ENCODE measurements at places on chromosomes 12 and 14.

GRCh38 chr12:45231515-45232145 is 15.7 kb downstream of the ANO6 start:
- DNase-seq: no peak

DNA sequence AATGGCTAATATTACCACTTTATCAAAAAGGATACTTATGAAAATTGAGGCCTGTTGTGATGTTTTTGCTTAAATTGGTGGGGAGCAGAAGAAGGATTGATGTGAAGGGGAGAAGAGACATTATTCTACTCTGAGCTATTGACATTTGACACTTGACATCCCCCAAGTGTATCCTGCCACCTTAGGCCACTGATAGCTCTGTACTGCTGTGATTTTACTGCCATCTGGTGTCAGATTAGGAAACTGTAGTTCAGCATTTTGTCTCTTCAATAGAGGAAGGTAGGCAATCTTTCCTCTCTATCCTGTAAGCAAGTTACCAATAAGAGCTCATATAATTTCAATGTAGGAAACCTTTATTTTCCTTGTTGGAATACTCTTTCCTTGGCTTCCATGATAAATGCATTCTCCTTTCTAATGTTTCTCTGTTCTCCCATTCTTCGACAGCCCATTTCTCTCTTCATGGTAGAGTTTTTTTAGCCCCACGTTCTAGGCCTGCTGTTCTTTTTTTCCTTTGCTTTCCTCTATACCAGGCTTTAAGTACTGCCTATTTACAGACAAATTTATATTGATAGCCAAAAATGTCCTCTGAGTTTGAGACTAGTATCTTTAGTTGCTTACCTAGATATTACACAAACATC is 46.3 kb downstream of the PPHLN1 start:
- DNase-seq: no peak

DNA sequence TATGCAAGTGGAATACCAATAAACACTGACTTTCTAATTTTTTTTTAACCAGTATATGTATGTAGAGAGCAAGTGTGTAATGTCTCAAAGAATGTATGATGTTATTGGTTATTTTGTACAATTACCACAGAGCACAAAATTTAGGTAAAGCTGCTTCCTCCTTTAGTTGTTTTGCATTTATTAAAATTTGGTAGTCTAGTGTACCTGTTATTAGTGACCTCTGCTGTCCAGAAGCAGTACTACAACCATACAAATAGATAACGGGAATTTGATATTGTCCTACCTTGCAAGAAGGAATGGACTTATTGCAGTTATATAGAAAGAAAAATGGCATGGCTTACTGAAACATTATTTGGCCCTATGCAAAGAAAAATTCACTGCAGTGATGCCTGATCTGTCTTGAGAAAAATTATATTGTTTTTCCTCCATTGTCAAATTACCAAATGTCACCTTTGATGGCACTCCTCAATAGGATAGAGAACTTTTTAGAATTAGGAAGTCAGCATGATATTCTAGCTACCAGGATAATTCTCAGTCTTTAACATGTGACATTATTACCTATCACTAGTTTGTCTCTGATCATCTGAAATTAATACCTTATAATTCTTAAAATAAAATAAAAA is 153.9 kb upstream of the RMST start:
- no peak for DNase-seq

DNA sequence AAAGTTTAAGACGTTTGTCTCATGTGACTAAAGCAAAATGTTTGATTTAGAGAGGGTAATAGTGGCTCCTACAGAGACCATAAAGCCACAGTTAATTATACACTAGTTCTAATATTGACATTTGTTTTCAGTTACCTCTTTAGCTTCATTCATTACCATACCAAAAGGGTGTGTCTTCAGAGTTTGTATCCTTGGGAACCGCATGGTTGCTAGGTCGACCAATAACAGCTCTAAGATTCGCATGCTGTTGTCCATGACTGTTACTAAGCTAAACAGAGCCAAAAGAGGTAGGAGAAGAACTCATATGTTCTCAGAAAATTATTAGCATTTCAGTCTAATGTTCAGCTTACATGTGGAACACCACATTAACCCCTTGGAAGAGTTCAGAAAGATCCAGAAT is 36.2 kb upstream of the ETNK1 start:
- no peak for DNase-seq

DNA sequence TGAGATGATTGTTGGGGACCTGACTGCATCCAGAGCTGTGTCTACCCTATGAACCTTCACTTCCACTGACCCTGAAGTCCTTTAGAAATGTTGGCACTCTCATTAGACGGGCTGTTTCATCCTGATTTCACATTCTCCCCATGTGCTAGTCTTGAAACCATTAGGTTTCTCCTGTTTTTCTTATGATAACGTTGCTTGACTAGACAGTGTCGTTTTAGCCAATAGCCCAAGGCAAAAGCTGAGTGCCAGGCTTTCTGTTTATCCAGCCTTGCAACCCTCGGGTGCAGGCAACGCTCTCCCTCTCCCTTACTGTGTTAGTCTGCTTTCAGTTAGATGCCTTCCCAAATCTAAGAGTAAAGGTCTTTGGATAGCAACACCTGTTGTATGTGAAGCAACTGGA is 30.1 kb downstream of the DACT1 start:
- no peak for DNase-seq

GRCh38 chr14:80385336-80385735 is 174.0 kb upstream of the DIO2 start:
- DNase-seq: no peak

- no peak for DNase-seq
These were observed 13.1 kb upstream of the SMCO3 start for GRCh38 chr12:14827043-14827442.

DNA sequence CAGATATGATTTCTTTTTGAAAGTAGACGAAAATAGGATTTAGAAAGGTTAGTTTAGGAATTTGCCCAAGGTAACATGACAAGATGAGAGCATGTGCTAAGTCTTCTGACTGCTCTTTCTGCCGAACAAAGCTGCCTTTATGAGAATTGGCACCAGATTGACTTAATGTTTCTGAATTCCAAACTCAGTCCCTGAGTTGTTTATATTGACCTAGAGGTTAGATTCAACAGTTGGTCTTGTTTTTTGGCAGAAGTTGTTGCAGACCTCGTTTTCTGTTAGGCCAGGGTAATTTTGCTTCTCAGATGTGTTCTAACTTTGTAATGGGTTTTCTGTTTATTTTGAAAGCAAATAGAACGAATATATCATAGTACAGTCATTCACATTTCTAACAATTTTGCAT is 61.5 kb upstream of the LRTM2 start:
- no peak for DNase-seq

DNA sequence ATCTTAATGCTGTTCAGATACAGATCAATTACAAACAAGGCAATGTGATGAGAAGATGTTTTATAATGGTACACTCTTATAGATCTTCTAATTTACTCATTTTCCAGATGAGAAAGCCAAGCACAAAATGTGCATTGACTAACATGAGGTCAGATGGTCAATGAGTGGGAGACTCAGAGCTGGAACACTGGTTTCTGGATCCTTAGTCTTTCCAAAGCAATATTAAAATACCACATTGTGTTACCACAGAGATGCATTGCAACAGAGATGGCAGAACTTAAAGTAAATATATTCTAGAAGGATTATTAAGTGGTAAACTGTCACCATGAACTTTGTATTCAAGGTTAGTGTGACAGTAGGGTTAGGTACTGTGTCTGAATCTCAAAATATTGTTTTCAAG is 113.6 kb downstream of the SLC15A5 start:
- no peak for DNase-seq

- DNase-seq: no peak
These were observed 17.2 kb downstream of the NECAP1 start for GRCh38 chr12:8099235-8099634.

DNA sequence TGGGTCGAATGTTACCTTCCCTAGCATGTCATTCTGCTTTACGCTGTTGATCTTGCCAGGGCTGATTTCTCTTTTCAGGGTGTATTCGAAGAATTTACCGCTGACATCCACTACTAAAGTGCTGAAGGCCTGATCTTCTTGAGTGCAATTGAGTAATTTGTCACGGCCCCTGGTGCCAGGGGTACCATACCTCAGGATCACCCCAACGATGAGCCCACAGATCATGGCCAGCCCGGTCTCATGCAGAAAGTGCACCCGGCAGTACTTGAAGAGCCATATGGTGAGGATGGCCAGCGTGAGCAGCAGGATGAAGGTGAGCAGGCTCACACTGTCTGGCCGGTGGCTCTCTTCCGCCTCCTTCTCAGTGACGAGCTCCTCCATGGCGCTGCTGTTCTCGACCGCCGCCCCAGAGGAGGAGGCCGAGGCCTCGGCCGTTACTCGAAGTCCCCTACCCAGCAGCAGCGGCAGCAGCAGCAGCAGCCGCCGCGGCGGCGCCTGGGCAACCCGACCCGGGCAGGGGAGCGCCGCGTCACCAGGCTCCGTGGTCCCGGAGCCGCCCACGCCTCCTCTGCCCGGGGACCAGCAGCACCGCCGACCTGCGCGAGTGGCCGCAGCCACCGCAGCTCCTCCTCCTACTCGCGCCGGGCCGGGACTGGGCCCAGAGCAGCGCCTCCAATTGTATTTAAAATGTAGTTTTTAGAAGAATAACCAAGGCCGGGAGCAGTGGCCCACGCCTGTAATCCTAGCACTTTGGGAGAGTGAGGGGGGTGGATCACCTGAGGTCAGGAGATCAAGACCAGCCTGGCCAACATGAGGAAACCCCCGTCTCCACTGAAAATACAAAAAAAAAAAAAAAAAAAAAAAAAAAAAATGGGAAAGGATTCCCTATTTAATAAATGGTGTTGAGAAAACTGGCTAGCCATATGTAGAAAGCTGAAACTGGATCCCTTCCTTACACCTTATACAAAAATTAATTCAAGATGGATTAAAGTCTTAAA is 58.5 kb upstream of the TMPO start:
- no peak for DNase-seq

DNA sequence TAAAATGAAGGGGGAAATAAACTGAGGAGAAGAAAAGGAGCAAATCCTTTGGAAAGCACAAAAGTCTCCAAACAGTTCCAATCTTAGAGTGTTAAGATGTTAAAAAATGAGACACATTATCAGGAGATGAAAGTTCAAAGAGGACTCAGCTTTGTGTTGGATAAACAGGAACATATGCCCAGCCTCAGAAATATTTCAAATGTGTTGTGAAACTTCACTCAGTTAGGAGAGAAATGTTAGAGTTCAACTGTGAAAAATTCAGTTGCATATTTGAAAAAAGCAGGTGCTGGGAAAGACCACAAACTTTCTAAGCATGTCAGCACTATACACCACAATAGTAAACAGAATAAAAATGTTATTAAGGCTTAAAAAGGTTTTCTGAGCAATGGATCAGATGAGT is 136.8 kb upstream of the PRKD1 start:
- no peak for DNase-seq

DNA sequence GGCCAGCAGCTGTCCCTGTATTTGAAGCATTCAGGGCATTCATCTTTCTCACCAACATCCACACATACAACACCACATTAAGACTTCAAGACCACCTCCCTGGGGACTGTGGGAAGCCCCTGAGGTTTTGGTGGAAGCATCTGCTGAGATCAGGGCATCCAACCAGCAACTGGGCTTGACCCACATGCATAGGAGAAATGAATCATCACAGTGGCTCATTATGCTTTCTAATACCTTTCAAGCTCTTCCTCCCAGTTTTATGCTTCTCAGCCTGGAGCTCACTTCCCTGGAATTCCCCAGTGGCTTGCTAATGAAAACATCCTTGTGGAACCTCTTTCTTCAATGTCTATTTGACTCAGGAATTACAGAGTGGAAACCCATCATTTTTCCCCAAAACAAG is 21.4 kb upstream of the CMKLR1 start:
- no peak for DNase-seq

DNA sequence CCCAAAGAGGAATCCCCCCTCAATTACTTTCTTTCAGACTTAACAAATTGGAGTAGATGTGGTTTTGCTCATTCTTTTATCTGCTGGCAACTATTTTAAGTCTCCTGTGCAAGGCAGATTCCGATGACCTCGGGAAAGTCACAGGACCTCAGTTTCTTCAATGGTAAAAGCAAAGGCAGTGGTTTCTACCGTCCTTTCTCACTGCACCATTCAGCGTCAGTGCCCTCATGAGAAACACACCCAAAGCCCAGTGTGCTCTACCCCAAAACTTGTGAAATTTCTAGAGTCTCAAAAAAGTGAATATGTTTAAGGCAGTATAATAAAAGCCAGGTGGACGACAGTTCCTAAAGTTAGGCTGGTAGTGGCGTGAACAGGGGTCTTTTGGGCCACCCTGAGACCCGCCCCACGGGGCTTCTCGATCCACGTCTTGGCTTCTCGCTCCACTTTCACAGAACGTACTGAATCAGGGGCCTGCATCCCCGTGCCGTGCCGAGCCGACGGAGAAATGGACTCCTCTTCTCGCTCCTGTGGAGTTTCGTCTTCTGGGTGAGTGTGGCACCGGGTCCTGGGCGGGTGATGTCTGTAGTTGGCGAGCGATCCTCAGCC is 1.3 kb upstream of the ARHGAP5 start:
- DNase-seq: no peak

DNA sequence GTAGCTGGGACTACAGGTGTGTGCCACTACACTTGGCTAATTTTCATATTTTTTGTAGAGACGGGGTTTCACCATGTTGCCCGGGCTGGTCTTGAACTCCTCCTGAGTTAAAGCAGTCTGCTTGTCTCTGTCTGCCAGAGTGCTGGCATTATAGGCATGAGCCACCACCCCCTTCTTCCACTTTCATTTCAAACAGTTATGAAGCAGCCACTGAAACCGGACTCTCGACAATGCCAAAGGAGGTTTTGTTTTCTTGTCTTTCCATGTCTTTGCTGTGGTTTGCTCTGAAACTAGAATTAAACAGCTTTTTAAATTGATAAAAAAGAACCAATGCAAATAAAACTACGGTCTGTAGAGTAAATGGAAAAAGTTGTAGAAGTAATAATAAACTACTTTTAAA is 30.4 kb downstream of the RAP1B start:
- no peak for DNase-seq

DNA sequence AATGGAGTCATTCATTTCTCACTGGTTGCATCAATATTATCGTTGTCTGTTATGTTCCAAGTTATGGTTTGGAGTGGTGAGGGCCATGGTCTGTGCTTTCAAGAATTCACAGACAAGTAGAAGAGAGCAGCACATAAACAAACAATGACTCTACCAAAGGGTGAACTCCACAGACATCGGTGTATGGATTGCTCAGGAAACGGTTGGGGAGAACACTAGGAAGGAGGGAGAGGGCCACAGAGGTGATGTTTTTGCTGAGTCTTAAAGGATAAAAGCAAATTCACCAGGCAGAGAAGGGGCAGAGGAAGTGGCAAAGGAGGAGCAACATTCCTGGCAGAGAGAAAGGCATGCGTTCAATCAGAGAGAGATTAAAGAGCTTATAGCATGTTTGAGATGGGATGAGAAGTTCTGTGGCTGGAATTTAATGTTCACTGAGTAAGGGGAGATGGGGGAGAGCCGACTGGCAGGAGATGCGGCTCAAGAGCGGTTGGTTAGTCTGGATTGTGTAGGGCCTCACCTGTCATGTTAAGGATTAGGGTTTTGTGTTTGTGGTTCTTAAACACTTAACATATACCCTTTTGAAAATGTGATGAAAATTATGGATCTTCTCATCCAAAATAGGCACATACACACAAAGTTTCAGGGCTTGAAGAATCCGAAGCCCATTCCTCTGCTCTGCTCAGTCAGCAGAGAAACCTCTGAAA is 42.3 kb upstream of the FRMD6 start:
- DNase-seq: no peak

Data from esophagus squamous epithelium (tissue), 5 donors.